ENCODE measurements at places on chromosomes 1 and 21. TPM values are rescaled to one million over a fixed set of nuclear protein-coding genes. Genes with fewer than 3 reads are reported as not detected.

The CHI3L2 gene
- 3.4 TPM for total RNA-seq

The SPRR4 gene
- not detected for total RNA-seq

The DENND2D gene
- 12.7 TPM for total RNA-seq

GRCh38 chr1:94725566-94725965, 94.6 kb upstream of the SLC44A3 start:
- no peak for DNase-seq

DNA sequence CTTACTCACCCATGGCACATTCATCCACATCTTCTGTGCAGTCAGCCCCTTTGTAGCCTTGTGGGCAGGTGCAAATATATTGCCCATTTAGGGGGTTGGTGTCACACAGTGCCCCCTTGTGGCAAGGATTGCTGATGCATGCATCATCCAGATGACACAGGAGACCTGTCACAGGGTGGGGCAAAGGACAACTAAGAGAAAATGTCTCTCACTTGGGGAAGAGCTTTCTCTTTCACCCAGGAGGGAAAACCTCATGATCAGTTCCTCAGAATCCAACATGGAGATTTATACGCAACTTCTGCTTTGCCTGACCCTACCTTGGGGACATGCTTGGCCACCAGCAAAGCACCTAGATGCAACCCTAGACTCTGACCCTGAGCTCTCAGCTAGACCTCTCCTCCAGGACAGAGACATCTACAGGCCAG, 71.8 kb upstream of the ADAM30 start:
- DNase-seq, result no peak

GRCh38 chr1:156623946-156624813, 5.0 kb downstream of the HAPLN2 start:
- no peak for DNase-seq

- peak; percentile 73 for DNase-seq
These were observed 47.0 kb downstream of the CYP2J2 start for GRCh38 chr1:59879574-59879973.

DNA sequence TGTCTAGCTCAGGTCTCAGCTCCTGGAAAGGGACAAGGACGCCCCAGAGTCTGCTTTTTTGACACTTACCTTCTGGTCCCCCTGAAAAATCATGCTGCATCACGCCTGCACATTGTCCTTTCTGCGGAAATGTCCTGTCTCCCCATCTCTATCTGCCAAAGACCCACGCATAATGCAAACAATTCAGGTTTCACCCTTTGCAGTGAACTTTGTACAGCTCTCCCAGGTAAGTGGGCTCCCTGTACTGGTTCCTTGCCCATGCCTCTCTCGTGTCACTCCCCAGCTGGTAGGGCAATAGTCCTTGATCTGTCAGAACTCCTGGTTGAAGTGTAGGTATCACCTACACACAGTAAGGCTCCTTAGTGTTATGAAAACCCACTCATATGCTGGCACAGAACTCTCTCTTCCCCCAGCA, 102.9 kb upstream of the IRF2BP2 start:
- DNase-seq, result no peak

DNA sequence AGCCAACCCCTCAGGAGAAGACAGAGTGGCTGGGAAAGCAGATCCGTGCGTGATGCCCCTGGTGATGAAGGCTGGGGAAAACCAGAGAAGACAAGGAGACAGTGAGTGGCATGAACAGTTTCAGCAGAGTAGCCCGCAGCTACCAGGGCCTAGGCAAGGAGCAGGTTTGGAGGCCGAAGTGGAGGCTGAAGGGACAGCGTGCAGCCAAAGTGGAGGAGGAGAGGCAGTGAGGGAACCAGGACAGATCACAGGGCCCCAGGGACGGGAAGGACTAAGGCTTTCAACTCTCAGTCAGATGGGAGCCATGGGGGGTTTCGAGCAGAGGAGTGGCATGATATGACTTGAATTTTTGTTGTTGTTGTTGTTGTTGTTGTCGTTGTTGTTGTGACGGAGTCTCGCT, 59.9 kb upstream of the SELENON start:
- DNase-seq, result no peak

- DNase-seq, result no peak
These were observed 105.4 kb upstream of the FAM78B start for GRCh38 chr1:166272155-166272554.

DNA sequence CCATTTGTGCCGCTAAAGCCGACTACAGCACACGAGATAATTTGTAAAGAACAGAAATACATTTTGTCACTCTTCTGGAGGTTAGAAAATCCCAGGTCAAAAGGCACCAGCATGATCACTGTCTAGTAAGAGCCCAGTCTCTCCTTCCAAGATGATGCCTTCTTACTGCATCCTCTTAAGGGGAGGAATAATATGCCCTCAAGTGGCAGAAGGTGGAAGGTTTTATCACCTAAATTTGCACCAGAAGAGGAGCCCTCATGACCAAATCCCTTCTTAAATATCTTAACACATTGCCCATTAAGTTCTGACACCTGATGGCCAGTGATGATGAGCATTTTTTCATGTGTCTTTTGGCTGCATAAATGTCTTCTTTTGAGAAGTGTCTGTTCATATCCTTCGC, 326.7 kb upstream of the RGS18 start:
- DNase-seq, result no peak

Measured in type B pancreatic cell (in vitro differentiated cells).